Body of pancreas (tissue), 4 donors: ENCODE measurements at places on chromosomes 16 and 17. TPM values are rescaled to one million over a fixed set of nuclear protein-coding genes. Genes with fewer than 3 reads are reported as not detected.

GRCh38 chr17:58119491-58119890 is 28.7 kb upstream of the OR4D1 start:
- no peaks in the 10 kb centered on the region for H3K36me3 ChIP-seq
- H3K27me3 ChIP-seq = no peaks in the 10 kb centered on the region
- H3K4me3 ChIP-seq = no peak overlapping the region
- H3K27ac ChIP-seq = no peak overlapping the region
- DNase-seq = no peak

DNA sequence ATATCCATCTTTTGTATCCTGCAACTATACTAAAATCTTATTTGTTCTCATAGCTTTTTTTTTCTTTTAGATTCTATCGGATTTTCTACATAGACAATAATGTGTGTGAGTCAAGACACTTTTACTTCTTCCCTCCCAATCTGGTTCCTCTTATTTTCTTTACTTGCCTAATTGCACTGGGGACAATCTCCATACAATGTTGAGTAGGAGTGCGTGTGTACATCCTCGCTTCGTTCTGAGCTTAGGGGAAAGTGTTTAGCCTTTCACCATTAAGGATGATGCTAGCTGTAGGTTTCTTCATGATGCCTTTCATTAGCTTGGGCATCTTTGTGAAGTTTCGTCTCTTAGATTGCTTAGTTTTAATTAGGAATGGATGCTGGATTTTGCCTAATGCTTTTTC is 2.9 kb downstream of the SPATA32 start:
- no peak for DNase-seq
- no peak overlapping the region for H3K27ac ChIP-seq
- H3K27me3 ChIP-seq = no peaks in the 10 kb centered on the region
- no peaks in the 10 kb centered on the region for H3K36me3 ChIP-seq
- peaks cover 15% of the 10 kb centered on the region for H3K4me1 ChIP-seq

- DNase-seq = no peak
- no peaks in the 10 kb centered on the region for H3K36me3 ChIP-seq
- H3K27ac ChIP-seq = no peak overlapping the region
These were observed 27.1 kb downstream of the SLC13A5 start for GRCh38 chr17:6686026-6686425.

DNA sequence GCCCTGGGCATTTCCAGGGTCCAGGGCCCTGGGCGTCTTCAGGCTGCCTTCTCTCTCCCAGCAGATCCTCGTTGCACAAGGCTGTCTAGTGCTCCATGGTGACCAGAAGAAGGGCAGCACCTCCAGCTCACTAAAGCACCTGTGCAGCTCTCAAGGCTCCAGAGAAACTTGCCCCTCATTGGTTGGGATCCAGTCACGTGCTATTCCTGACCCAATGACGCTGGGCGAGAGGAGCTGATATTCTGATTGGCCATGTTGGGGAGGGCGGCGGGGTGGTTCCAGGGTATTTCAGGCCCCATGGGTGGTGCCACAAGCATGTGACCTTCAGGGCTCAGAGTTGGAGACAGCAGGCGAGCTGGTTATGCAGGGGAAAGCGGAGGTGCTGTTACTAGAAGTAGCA is 309.1 kb downstream of the TOX3 start:
- H3K4me3 ChIP-seq = no peak overlapping the region
- no peak for DNase-seq
- H3K27ac ChIP-seq = no peak overlapping the region

DNA sequence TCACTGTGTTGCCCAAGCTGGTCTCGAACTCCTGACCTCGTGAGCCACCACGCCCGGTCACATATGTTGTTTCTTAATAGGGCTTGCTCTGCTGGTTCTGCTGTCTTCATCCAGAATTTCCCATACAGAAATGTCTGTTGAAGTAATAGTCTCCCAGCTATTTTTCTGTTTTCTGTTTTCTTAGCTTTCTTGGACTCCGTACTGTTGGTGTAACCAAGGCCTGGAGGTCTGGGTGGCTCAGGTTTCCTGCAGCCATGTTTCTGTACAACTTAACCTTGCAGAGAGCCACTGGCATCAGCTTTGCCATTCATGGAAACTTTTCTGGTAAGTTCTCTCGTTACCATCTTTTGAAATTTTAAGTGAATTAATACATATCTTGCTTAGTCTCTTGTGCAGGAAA is 2.8 kb downstream of the SF3B3 start:
- H3K4me3 ChIP-seq = no peak overlapping the region
- no peak for DNase-seq

- no peak within 1 kb of the TSS for H3K27ac ChIP-seq
- no peak within 1 kb of the TSS for H3K4me3 ChIP-seq
- no peaks in the 10 kb centered on the region for H3K36me3 ChIP-seq
- DNase-seq = no peak
- peaks cover 38% of the 10 kb centered on the region for H3K4me1 ChIP-seq
- no peaks in the 10 kb centered on the region for H3K27me3 ChIP-seq
These were observed at the start of gene MC1R for GRCh38 chr16:89918453-89919347. Gene MC1R, plus strand, starts transcription at chr16:89918862. Its CDS starts 397 bp downstream, at chr16:89919259.

DNA sequence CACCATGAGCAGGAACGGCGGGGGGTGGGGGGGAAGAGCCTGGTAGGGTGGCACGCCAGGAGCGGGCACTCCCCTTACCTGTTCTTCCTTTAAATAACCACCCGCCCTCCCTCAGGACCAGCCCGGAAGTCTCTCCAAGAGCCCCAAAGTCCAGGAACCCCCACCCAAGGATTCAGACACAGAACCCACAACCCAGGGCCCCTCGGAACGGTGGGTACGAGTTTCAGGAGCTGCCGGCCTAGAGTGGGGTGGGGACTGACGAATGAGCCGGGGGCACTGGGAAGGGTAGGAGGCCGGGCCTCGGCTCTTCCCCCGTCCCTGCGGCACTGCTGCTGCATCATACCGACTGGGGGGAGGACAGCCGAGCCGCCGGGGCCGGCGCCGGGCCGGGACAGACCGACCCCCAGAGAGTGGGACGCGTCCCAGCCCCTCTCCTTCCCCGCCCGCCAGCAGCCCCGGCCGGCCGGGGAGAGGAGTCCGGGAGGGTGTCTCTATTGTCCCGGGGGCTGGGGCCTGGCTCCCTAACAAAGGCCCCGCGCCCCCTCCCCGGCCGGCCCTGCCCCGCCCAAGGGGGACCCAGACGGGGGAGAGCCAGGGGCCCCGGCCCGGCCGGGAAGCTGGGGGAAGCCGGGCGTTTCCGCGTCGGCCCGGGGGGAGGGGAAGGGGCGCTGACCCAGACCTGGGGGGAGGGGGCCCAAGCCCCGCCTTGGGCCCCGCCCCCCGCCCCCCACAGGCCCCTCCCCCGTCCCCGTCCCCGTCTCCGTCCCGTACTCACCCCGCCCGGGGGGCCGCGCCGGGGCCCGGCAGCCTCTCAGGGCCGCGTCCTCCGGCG is 747 bp downstream of the ATXN7L3 start:
- peak overlapping the region; percentile 75 for H3K4me3 ChIP-seq
- H3K27ac ChIP-seq = peak overlapping the region; percentile 89
- peaks cover 21% of the 10 kb centered on the region for H3K4me1 ChIP-seq
- no peaks in the 10 kb centered on the region for H3K27me3 ChIP-seq
- peak; percentile 61 for DNase-seq
- peaks cover 4% of the 10 kb centered on the region for H3K36me3 ChIP-seq

- H3K27me3 ChIP-seq = no peaks in the 10 kb centered on the region
- H3K27ac ChIP-seq = no peak overlapping the region
- DNase-seq = no peak
- no peaks in the 10 kb centered on the region for H3K4me1 ChIP-seq
These were observed 6.9 kb downstream of the PIMREG start for GRCh38 chr17:6450926-6451832.

Gene CDK10
- total RNA-seq = 47.5 TPM

Gene TEX19
- not detected for total RNA-seq

Gene COPZ2
- total RNA-seq = 43.5 TPM

Gene MARVELD3
- total RNA-seq = 14.5 TPM
